ENCODE measurements at places on chromosomes 12 and 14. TPM values are rescaled to one million over a fixed set of nuclear protein-coding genes. Genes with fewer than 3 reads are reported as not detected.

The RNU4-1 gene
- total RNA-seq = 1,846 TPM

The STAC3 gene
- 5.2 TPM for total RNA-seq

The PRDM4 gene
- 26.2 TPM for total RNA-seq

The KRT79 gene
- total RNA-seq = not detected

The CLEC7A gene
- not detected for total RNA-seq

The TAS2R20 gene
- 1.6 TPM for total RNA-seq

The KLRG1 gene
- 4.4 TPM for total RNA-seq

The CLEC1A gene
- not detected for total RNA-seq

The KRT78 gene
- total RNA-seq = not detected

The ART4 gene
- total RNA-seq = not detected

All from activated CD4-positive, alpha-beta T cell treated with anti-CD3 and anti-CD28 coated beads, Interleukin-2, amount 10 ng/mL, durations not matched to agents 7 days and 5 days (primary cell).